ENCODE measurements at places on chromosomes 3 and 15.

- no peak for DNase-seq
Measured at GRCh38 chr15:54212635-54213034, 234.4 kb downstream of the UNC13C start.

DNA sequence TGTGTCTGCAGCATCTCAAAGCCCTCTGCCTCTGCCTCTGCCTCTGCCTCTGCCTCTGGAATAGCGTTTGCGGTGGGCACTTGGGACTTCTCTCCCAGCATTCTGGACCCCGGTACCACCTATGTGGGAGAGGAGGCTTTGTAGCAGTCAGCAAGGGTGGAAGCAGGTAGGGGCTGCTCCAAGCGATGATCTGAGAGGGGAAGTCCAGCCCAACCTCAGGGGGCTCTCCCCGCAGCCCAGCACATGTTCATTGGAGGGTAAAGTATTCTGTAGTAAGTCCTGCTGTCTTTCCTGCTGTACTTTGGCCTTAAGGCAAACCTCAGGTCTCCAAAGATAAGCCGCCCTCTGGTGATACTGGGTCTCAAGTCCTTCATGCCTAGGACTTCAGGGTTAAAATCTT lies 68.6 kb downstream of the FAM174B start:
- no peak for DNase-seq

DNA sequence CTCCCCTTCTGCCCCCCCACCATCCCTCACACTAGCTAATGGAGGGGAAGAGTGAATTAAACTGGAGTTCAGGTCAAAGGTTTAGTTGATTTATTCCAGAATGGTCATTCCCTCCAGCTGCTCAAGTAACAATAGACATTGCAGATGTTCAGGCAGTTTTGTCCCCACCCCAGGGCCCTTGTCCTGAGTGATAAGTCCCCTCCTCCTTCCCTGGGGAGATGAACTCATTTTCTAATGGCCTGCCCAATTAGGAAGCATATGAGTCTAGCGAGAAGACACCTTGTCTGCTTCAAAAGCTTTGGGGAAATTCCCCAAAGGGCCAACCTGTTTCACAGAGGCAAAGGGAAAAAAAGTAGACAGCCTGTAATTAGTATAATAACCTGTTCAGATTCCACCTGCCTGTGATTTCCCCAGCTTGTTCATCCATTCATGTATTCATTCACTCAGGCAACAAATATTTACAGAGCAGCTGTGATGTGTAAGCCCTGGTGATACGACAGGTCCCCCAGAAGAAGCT lies 165.3 kb downstream of the SHQ1 start:
- no peak for DNase-seq

DNA sequence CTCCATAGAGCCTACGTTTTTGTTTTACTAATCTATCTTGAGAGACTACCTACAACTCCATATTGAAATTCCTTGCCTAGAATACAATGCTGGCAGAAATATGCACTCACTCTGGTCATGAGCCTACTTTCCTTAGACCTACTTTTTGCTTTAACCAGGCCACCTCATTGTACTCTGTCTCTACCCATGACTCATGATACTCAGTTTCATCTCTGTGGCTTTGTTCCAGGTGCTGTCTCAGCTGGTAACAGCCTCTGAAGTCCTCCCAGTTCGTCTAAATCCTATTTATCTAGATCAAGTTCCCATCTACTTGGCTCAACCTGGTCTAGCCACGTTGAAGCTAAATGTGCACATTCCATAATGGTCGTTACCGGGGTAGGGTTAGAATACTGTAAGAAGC lies 536.4 kb downstream of the RSL24D1 start:
- DNase-seq, result no peak

GRCh38 chr3:180694321-180694720 lies 15.0 kb upstream of the CCDC39 start:
- DNase-seq, result no peak

DNA sequence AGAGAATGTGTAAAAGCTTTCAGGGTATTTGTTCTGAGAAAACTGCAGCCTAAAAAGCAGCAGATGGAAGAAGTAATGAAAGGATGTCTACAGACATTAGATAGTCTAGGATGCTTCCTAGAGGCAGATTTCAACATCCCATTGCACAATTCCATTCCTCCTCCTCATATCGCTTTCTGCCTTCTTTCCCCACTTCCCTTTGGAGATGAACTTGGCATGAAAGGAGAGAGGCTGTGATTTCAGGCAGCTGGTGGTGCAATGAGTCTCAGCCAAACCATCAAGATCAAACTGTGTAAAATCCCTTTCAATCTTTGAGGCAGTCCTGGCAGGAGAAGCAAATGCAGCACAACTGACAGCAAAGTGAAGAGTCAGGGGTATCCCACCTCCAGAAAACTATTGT lies 438.7 kb upstream of the KCNMB2 start:
- no peak for DNase-seq

DNA sequence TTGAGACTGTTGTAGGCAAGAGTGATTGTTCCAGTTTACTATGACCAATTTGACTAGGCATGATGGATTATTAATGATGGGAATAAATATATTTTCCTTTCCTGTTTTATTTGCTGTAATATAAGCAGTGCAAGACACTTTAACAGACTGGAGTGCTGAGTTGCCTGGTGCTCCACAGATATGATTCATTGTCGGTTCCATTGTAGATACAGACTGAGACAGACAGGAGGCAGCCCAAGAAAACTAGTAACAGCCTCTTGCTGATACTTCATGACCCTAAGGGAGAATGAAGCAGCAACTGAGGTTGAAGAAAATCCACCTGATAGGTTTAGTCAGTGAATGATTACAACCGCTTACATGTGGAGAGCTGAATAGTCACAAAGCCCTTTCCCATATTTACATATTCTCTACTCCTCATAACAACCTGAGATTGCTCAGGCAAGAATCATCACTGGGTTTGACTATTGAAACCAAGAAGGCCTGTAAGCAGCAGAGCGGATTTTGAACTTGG lies 235.1 kb upstream of the TPRG1 start:
- DNase-seq, result no peak

DNA sequence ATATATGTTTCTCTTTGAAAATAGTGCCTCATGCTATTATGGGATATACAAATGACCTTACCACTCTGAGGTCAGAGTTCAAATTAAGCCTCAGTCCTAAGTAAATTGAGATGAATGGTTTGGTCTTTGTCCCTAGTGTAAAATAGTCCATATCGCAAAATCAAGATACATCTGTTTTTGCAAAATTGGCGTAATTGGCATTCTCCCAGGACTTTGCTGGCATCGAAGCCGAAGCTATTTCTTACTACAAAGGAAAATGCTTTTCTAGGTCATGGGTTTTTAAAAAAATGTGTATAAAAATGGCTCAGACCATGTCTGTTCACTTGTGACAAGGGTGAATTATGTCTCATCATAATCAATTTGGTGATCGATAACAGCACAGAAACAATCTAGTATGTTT lies 25.9 kb downstream of the ROBO2 start:
- DNase-seq, result no peak

GRCh38 chr3:35598804-35599203 lies 40.5 kb upstream of the ARPP21 start:
- DNase-seq, result no peak

DNA sequence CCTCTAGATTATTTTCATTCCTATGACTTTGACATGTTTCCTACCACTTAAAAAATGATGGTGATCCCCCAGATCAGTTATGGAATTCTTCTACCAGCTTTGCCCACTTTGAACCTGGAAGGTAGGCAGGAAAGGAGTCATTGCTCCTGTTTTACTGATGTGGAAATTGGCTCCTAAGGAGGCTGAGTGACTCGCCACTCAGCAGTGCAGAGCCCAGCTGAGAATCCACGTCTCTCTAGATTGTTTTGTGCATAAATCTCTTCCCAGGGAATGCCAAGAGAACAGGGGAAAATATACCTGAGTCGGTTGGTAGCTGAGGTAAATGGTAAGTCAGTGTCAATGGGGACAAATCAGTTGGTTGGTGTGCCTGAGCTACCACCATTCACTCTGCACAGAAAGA lies 4.7 kb downstream of the LTF start:
- DNase-seq, result no peak

- no peak for DNase-seq
Measured at GRCh38 chr3:185332026-185332735, 30.8 kb upstream of the MAP3K13 start.

GRCh38 chr3:23161308-23161707 lies 41.8 kb upstream of the UBE2E2 start:
- no peak for DNase-seq

GRCh38 chr15:89826671-89827655 lies 12.3 kb upstream of the ANPEP start:
- DNase-seq, result no peak

GRCh38 chr3:113129168-113129567 lies 82.2 kb upstream of the BOC start:
- DNase-seq, result no peak

GRCh38 chr3:153614563-153614962 lies 452.5 kb downstream of the RAP2B start:
- DNase-seq, result no peak

DNA sequence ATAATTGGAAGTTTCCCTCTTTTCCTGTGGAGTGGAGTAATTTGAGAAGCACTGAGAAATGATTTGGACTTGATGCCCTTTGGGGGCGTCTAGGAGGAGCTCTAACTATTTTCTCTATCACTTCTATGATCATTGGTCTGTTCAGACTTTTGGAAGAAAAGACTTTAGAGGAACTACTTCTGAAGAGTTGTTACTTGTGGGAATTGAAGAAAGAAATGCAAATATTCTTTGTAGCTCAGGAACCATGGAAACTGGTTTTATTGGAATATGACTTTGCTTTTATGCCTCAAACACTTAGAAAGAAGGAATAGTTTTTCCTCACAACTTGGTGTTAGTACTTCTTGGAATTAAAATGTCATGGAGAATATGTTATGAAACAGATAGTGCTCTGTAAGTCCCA lies 122.0 kb upstream of the ALDH1A3 start:
- no peak for DNase-seq

GRCh38 chr15:80674245-80674614 lies 20.9 kb upstream of the ABHD17C start:
- no peak for DNase-seq

DNA sequence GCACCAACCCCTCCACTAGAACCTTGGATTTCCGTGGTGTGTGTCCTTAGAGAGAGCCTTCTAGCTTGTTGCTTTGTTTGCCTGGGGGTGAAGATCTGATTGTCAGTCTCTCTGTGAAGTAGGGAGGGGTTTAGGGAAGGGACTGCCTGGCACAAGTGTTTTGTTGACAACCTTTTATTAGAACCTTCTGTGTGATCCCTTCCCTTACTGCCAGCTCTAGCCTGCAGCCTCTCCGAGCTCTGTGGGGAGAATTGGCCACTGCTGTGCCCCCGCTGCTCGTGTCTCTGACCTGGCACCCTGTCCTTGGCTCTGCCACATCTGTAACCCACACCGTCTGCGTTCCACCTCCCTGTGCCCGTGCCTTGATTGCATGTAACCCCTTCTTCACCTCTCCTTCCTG lies 30.9 kb upstream of the PCSK6 start:
- no peak for DNase-seq

- no peak for DNase-seq
Measured at GRCh38 chr15:90710436-90711027, 6.6 kb upstream of the BLM start.

DNA sequence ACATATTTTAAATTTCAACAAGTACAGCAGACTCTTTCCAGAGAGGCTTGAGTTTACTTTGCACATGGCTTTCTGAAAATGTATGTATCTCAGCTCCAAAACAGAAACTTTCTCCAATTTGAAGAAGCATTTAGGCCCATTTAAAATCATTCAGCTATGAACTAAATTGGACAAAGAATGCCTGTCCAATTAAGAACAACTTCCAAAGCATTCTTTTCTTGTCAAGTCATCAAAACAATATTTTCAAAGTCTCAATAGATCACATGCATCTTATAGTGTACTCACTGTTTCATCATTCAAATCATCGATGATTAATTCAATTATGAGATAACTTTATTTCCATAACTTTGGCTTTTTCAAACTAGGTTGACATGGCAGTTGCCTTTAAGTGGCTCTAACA lies 95.2 kb downstream of the KBTBD8 start:
- DNase-seq, result no peak

DNA sequence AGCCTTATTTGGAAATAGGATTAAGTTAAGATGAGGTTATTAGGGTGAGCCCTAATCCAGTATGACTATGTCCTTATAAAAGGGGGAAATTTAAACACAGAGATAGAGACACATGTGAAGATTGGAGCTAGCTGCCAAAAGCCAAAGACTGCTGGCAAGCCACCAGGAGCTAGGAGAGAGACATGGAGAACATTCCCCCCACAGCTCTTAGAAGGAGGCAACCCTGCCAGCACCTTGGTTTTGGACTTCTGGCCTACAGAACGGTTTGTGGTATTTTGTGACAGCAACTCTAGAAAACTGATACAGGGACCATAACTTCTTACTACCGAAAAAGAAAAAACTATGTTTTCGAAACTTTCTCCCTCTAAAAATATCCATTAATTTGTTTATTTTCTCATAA lies 245.3 kb upstream of the RARB start:
- DNase-seq, result no peak

- no peak for DNase-seq
Measured at GRCh38 chr15:68616397-68616796, 37.6 kb downstream of the CORO2B start.

DNA sequence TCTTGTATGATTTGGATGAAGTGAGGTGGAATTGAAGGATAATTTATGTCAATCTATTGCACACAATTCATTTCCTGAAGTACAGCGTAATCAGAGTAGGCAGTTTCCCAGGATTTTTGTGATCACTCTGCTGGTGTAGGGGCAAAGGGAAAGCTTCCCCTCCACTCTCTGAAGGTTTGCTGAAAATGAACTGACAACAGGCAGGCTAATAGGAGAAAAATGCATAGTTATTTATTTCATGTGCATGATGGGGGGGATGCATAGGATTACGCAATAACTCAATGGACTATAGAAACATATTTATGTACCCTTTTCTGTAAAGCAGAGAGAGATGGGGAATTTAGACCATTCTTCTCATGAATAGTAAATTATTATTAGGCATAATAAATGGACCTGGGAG lies 872.9 kb downstream of the NAALADL2 start:
- no peak for DNase-seq

DNA sequence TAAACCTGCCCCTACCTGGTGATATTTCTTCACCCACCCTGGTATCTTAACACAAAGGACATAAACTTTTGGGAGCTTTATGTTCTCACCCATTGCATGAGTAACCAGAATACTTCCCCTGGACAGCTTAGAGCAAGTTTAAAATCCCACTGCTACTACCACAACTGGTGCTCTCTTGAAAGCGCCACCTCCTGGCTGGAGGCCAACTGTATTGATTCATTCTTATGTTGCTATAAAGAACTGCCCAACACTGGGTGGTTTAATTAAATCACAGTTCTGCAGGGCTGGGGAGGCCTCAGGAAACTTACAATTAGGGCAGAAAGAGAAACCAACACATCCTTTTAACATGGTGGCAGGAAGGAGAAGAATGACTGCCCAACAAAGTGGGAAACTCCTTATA lies 592.4 kb downstream of the EPHA3 start:
- DNase-seq, result no peak

GRCh38 chr3:186825294-186825821 lies 17.2 kb upstream of the ADIPOQ start:
- DNase-seq, result peak; percentile 42

- no peak for DNase-seq
Measured at GRCh38 chr3:129399895-129400357, 28.5 kb downstream of the EFCAB12 start.

- DNase-seq, result no peak
Measured at GRCh38 chr3:2706144-2706835, 403.9 kb downstream of the IL5RA start.
